ENCODE measurements at places on chromosomes 2 and 18.

- DNase-seq: no peak
Measured at GRCh38 chr2:85143463-85144082, 10.4 kb downstream of the TCF7L1 start.

- no peak for DNase-seq
Measured at GRCh38 chr2:172701250-172701649, 34.4 kb upstream of the RAPGEF4 start.

DNA sequence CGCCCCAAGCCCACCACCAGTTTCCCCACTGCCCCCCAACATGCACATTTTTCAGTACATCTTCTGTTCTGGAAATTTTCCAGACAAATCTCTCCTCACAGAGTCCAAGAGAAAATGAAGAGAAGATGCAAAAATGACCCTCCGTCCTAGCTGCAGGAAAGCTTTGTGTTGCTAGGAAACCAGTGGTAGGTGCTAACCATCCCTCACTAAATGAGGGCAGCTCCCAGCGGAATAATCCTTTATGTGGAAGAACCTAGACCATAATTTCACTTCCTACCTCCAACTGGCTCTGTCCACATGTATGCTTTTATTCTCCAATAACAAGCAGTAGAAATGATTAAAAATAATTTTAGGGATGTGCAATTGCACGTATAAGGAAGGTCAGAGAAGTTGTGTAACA lies 311.9 kb upstream of the EPHA4 start:
- DNase-seq: no peak

- DNase-seq: no peak
Measured at GRCh38 chr2:168312036-168312822, 64.8 kb upstream of the STK39 start.

GRCh38 chr2:101714118-101714517 lies 16.6 kb downstream of the MAP4K4 start:
- no peak for DNase-seq

GRCh38 chr2:169116327-169116726 lies 47.0 kb downstream of the DHRS9 start:
- DNase-seq: no peak

GRCh38 chr18:8732442-8733360 lies 27.3 kb downstream of the MTCL1 start:
- no peak for DNase-seq

DNA sequence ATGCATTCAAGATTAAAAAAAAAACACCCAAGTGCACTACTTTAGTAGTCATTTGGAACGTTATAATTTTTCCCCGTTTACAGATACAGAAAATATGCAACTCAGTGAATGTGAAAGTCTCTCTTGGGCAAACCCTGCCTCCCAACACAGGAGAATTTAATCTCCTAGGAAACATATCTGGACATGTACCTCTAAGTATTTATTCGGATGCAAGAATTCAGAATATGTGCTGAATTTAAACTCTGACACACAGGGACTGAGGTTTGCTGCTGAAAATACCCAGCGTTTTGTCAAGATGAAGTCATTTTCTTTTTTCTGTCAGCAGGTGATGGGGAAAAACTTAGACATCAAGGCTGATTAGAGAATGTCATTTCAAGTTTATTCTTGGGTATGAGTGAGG lies 105.4 kb downstream of the ACKR3 start:
- DNase-seq: no peak

DNA sequence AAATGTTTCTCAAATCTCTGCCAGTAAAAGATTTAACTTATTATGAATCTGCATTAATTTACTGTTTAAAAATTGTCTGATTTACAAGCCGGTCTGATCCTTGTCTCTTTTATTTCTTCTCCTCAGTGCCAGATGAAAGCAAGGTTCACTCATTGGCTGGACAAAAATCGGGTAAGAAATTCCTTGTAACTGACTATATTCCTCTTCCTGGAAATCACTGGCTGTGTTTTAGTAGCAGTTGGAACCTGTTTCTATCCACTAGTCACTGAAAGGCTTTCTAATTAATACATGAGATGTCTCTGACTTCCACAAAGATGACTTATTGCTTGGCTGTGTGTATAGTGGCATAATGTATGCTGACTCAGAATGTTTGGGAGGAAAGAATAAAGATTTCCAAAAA lies 436.6 kb upstream of the NRP2 start:
- DNase-seq: no peak

DNA sequence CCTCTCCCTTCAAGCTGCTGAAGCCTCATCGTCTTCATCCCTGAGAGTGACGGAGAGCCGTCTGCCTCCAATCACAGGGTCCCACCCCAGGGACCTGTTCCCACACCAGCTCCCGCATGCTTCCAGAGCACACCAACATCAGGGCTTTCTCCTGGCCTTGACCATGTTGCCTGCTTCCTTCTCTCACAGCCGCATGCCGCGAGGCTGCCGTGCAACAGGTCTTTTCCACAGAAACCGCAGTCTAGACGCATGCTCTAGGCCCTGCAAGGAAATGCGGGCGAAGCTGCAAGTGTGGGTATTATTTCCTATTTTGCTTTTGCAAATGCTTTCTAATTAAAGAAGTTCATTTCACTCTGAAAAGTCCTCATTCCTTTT lies 277.8 kb downstream of the EIPR1 start:
- no peak for DNase-seq

DNA sequence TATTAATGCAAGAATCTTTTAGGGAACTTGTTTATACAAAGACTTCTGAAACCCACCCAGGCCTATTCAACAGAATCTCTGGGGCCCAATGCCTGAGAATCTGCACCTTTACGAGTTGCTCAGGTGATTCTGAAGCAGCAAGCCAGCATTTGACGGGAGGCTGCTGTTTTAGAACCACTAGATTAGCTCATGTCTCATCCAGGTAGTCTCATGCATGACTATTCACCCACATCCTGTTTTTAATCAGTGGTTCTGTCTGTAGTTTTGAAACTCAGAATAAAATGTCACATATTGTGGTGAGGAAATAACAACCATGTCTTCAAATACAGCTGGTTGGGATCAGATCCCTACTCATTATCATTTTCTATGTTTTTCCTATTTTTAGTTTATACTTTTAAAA lies 39.5 kb downstream of the CYTIP start:
- peak; percentile 32 for DNase-seq

DNA sequence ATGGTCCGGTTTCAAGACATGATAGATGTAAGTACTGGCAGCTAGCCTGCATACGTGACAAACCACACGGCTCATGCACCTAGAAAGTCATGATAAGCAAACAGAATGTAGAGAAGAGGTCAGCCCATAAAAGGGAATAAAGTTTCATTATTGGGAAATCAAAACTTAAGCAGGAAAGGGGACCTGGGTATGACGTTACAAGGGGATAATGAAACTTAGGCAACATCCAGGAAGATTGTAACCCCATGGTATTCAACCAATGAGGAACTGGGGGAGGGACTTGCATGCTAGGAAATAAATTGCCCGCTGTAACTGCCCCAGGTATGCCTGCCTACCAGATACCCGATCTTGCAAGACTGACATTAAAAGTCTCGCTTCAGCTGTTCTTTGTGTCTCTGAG lies 1679.0 kb downstream of the SUCLG1 start:
- DNase-seq: no peak

GRCh38 chr2:46835520-46835919 lies 80.1 kb downstream of the MCFD2 start:
- DNase-seq: no peak

DNA sequence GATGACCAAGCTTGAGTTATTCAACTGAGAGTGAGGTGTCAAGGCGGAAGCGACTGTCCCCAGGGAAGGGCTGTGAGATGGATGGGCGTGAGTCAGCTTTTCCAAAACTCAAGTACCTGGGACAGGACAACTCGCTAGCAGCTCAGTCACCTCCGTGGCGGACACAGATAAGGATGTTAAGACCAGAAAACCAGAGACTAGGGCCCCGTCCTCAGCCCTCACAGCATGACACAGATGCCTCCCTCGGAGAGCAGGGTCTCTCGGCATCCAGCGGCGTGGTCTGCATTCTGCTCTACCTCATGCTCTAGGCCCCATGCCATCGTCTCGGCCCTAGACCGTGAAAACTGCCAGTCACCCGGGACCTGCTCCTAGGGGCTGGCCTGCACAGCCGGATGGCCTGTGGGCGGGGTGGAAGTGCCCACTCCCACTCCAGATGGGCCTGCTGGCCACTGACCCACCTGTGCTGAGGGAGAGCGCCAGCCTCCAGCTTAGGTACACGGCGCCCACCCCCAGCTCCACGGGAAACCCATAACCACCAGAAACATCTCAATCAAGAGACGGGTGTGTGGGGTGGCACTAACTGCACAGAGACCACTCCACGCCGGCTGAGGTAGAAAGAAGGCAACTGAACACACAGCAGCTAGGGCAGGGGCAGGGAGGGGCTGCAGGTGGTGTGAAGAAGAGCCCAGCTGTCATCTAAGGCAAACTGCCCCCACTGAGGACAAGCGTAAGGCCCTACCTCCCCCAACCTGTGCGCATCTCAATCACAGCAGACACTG lies 39.8 kb downstream of the ANO7 start:
- no peak for DNase-seq

DNA sequence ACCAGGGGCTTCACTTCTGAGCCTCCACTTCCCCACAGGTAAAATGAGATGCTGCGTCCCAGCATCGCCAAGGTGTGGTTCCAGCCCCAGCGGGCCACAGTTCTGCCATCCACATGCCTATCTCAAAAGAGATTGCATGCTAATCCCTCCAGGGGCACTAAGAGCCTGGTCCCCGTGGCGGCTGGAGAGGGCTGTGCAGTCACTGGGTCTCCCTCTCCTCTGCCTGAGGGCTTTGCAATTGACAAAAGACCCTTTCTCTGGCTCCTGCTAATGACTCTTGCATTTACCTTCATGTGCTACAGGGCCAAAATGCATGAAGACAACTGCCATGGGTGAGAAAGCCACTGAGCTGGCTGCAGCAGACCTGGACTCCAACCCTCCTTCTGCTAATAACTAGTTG lies 18.5 kb downstream of the ZBTB7C start:
- DNase-seq: no peak

GRCh38 chr2:207996848-207997247 lies 28.5 kb downstream of the PLEKHM3 start:
- DNase-seq: no peak

DNA sequence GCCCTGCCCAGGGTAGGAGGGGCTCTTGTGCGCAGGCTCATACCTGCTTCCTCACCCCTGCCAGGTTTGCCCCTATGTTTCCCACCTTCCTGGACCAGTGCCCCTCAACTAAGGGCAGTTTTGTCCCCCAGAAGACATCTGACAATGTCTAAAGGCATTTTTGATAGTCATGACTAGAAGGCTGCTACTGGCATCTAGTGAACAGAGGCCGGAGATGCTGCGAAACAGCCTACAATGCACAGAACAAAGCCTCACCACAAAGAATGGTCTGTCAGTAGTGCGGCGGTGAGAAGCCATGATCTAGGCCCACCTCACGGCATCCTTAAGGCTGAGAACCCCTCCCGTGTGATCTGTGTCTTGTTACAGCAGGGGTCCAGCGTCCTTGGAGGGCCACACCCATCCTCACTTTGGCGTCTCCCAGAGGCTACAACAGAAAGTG lies 96.0 kb downstream of the TMEM17 start:
- DNase-seq: no peak

GRCh38 chr2:221070106-221070505 lies 502.0 kb downstream of the EPHA4 start:
- no peak for DNase-seq

Measured in stimulated activated CD8-positive, alpha-beta memory T cell treated with anti-CD3 and anti-CD28 coated beads, Interleukin-15, amount 100 ng/mL, for 48 hours (primary cell).